ENCODE measurements at places on chromosomes 5 and 9.

DNA sequence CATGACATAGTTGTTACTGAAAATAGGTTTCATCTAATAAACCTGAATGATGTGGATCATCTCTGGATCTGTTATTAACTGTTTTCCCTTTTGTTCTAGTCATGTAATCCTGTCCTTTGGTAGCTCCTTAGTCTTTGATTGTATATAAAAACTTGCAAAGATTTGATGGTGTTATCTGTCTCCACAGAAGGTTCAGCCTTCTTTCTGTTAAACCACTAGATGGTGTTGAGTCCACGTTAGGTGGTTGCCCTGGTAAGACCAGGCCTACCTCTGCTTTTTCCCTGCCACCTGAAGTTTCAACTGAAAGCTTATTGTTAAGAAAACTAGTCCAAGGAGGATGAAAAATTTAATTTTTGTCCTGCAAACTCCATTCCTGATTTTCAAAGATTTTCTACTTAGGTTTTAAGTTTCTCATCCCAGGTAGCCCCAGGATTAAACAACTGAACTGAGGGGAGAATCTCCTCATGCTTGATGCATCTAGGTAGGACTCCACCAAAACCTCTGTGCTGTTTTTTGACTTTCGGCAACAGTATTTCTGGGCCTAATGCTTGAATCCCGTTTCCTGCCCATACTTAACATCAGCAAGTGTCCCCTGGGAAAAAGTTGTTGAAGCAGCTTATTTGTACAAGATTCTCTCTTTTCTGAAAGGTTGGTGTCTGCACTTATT lies 68.5 kb downstream of the RICTOR start:
- no peak for DNase-seq

GRCh38 chr5:23450187-23450586 lies 57.2 kb upstream of the PRDM9 start:
- DNase-seq = no peak

DNA sequence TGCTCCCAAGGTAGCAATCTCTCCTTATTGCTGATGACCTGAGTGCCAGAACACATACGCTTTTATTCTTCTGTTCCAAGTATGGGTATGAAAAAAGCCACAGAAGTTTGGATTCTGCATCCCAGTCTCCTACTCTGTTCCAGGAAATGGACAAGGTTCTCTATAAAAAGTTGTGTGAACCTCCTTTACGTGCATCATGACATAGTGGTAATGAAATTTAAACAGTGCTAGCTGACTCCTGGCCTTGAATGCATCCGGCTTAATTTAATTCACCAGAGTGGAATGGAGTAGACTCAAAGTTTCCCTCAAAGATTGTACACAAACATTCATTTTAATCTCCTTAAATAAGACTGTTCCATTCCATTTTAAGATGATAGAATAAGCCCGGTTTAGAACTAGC lies 68.9 kb downstream of the LURAP1L start:
- DNase-seq = no peak

GRCh38 chr9:123080444-123080843 lies 47.0 kb downstream of the GPR21 start:
- no peak for DNase-seq

DNA sequence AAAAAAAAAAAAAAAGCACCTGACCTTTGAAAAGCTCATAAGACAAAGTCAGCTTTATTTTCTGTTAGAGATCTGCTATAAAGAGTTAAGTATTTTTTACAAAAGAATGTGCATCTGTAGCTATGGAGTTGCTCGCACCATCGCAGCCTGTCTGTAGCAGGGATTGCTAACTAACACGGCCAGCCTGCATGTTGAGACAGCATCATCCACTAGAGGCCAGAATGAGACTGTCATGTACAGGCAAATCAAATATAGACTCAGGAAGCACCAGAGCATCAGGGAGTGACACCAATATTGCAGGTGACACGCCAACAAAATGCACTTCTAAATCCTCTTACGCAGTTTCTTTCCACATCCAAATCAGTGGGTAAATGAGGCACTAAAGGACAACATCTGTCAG lies 136.3 kb upstream of the RASEF start:
- no peak for DNase-seq

DNA sequence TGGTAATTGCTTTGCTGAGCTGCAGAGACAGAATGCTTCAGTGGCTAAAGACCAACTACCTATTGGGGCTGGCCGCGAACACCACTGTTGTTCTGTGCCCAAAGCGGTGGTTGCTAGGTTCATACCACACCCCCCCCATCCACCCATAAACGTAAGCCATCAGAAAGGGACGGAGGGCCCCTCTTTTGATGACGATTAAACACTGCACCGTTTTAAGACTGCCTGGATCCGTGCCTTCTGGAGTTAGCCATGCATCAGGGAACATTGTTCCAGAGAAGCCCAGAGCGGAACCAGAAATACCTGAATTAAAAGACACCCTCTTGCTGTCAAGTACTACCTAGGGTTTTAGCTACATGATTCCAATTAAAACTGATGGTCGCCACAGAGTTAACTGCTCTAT lies 369.1 kb upstream of the DAP start:
- DNase-seq = no peak

DNA sequence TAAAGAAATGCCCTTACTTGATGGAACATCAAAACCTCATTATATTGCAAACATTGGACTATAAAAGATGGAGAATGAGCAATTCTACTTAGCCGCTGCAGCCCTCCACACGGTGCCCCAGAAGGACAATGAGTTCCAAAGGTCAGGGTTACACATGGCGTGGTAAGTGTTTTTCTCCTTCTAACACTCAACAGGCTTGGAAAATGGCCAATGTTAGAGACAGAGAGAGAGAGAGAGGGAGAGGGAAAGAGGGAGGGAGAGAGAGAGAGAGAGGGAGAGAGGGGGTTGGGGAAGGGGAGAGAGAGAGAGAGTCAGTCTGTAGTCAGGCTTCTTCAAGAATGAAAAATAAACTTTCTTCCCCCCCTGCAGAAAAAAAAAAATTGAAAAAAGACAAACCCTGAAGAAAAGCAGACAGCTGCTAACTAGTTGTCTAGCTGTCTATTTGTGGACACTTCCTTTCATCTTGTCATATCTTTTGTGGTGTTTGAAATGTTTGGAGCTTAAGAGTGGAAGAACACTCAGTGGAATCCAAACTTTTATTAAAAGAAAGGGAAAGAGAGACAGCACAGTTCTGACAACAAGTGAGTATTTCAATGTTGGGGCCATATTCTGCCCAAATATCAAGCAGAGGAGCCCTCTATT lies 324.8 kb downstream of the TMEM38B start:
- no peak for DNase-seq

GRCh38 chr5:159340511-159340910 lies 10.2 kb upstream of the IL12B start:
- DNase-seq = no peak

DNA sequence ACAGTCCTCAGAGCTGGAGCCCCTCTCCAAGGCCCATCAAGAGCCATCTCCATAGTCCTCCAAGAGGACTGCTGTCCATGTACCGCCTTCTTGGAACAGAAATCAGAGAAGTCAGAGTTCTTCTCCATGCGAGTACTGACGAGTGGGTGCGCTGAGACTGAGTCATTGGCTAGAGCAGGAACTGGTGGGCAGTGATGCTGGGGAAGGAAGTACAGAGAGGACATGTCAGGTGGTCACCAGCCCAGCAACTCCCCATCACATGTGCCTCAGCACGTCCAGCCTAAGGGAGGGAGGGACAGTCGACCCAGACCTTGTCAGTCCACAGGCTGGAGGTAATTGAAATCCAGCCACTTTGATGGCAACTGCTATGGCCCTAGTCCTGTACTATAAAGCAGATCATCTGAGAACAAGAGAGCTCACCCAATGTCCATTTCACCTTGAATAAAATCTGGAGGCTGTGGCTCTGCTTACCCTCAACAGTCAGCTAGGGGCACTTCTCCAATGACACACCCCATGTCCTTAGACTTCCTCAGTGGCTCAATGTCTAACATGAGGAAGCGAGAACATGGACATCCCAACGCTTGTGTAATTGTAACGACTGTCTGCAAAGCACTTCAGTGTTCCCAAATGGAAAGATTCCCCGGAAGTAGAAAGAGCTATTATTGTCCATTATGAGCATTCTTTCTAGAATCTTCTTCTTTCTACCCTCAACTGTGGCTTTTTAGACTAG lies 15.0 kb upstream of the FBP1 start:
- no peak for DNase-seq

DNA sequence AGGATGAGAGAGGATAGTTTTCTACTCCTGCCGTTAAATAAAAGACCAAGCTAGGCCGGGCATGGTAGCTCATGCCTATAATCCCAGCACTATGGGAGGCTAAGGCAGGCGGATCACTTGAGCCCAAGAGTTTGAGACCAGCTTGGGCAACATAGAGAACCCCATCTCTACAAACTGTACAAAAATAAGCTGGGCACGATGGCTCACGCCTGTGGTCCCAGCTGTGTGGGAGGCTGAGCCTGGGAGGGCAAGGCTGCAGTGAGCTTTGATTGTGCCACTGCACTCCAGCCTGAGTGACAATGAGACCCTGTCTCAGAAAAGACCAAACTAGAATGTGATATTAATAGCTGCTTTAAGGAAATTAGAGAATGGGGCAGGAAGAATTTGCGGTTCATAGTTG lies 158.4 kb downstream of the NIPBL start:
- no peak for DNase-seq

- no peak for DNase-seq
Observed at GRCh38 chr5:610011-610743, 2.0 kb upstream of the CEP72 start.

DNA sequence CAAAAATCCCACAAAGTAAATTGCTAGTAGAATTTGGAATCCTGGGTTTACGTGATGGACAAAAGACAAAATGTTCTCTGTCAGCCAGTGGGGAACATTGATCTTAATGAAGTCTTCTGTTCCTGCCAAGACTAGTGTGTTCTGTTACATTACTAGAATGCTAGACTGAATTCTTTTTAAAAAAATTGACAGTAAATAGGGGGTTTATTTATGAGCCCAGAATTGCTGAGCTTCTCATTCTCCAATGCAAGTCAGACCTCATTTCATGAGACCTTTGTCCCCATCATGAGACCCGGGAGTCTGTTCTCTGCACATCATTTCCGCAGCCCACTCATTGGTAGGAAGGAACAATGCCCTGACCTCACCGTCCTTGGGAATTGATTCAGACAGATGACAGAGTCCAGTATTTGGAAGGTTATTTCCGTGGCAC lies 173.8 kb upstream of the OTULINL start:
- DNase-seq = no peak

DNA sequence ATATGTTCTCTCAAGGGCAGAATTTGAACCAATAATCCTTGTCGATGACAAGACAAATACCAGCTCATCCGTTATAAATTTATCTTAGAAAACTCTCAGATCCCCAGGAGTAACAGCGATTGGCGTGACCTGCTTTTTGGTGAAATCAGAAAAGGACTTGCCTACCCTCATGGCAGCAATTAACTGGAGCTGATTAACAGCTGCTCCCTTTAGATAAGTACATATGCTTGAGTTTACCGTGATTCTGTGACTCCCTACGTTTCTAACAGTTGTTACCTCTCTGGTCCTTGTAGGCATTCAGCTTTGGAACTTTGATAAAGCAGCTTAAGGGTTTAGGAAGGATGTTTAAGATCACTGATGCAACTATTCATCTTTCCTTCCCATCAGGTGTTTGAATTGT lies 2.6 kb downstream of the INVS start:
- no peak for DNase-seq

GRCh38 chr9:68821911-68822310 lies 116.9 kb downstream of the PIP5K1B start:
- no peak for DNase-seq

- DNase-seq = no peak
Observed at GRCh38 chr5:17087035-17087434, 130.4 kb upstream of the BASP1 start.

GRCh38 chr9:118577121-118577520 lies 792.1 kb downstream of the BRINP1 start:
- no peak for DNase-seq

DNA sequence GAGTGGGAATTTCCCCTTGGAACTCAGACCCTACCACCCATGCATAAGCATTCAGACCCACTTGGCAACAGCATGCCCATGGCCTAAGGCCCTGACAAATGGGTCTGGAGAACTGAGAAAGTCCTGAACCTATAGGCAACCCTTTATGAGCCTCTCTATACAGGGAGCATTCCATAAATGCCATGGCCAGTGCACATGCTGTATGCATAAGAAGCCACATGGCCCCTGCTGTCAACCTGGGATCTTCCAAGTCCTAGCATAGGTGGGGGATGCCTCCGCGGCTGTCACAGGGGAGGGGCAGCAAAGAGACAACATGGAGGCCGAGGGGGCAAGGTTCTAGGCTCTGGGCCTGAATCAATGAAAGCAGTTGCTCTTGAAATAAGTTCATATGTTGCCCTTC lies 8.2 kb upstream of the NIPAL4 start:
- DNase-seq = no peak

DNA sequence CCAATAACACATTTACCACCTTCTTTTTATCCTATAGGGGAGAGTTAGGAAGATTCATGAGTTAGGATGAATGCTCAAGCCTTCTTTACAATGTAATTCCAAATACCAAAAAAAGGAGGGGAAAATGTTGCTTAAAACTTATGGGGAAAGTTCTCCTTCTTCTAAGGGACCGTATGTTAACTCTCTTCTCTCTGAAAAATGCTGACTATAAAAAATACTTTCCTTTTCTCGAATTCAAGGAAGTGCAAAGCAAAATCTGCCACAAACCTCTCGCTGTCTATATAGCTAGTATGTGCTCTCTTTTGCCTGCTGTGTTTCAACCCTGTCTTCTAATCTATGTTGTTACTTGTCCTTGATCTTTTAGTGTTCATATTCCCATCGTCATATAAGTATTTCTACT lies 768.6 kb upstream of the C9orf72 start:
- DNase-seq = no peak

DNA sequence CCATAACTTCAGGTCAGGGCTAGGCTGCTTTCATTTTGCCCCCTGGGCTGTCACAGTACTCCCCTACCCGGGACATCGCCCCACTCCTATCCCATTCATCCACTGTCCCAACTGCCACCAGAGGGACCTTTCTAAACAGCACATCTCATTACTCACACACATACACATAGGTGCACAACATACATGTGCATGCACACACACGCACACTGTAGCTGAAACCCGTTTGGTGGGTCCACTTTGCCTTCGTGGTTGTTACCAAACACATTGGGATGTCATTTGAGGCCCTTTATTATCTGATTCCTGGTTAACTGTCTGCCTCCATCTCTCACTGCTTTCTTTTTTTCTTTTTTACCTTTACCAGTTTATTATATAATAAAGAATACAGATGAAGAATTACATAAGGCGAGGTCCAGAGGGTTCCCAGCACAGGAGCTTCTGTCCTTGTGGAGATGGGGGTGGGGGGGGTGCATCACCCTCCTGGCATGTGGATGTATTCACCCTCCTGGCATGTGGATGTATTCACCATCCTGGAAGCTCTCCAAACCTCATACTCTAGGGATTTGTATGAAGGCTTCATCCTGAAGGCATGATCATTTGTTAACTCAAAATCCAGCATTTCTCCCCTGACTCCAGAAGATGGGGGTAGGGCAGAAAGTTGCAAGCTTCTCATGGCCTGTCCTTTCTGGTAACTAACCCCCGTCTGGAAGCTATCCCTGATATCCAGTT lies 186.0 kb downstream of the GOLPH3 start:
- DNase-seq = no peak

GRCh38 chr9:129936222-129936621 lies 101.0 kb downstream of the USP20 start:
- DNase-seq = no peak
